ENCODE measurements at places on chromosomes 4 and X.

DNA sequence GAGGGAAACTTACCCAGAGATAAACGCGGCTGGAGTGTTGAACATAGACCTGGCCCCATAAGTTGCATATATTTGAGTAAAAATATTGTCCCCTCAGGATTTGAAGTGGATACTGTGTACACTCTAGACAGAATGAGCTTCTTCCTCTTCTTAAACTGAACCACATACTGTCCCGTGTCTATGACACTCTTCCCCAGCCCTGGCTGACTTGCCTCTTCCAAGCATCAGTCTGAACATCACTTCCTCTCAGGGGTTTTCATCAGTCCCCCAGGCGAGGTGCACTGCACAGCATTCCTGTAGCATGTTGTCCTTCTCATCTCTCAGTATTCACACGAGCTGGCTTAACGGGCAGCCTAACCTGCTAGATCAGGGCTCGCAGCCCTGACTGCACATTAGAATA lies 80.5 kb upstream of the TMEM150C start:
- DNase-seq, result no peak

GRCh38 chr4:128917781-128918180 lies 108.3 kb downstream of the JADE1 start:
- no peak for DNase-seq

- DNase-seq, result no peak
Observed at GRCh38 chr4:173609158-173609557, 79.1 kb upstream of the HAND2 start.

DNA sequence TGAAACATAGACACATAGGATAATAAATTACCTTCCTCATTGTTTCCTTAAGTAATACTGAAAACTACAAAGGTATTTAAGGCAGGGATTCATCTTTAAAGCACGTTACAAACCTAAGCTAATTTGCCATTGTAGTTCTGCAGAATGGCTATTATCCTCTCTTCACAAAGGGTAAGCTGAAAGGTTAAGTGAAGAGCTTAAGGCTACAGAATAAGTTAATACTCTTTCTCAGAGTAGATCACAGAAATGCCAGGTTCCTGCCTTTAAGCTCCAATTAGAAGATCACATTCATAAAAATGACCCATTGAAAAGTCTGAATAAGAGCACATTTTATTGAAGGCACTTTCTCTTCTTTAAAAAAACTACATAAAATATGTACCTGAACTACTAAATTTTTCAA lies 42.1 kb upstream of the PRDM5 start:
- DNase-seq, result no peak

DNA sequence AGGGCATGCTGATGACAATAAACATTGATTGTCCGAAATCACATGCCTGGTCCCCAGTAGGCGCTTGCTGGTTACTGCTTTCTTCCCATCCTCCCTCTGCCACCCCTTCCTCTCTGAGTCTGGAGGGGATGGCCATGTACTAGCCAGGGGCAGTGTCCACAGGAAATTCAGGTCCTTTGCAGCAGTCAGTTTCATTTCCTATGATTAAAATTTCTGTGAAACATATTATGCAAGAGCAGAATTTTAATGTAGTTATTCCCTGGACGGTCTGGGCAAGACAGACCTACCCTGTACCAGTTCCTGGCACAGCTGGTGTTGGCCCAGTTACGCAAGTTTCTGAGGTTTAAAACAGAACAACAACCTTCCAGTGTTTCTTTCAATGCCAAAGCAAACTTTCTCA lies 28.2 kb upstream of the TLR2 start:
- no peak for DNase-seq

GRCh38 chrX:153870288-153870690 lies 15.7 kb downstream of the L1CAM start:
- DNase-seq, result no peak
